ENCODE measurements at places on chromosomes 12 and 14. TPM values are rescaled to one million over a fixed set of nuclear protein-coding genes. Genes with fewer than 3 reads are reported as not detected.

Gene NEK9
- 56.5 TPM for total RNA-seq

Gene HOXC9
- not detected for total RNA-seq

- H3K36me3 ChIP-seq = peaks cover 4% of the 10 kb centered on the region
- H3K27ac ChIP-seq = no peak overlapping the region
- DNase-seq = peak; percentile 27
- H3K27me3 ChIP-seq = no peaks in the 10 kb centered on the region
Measured at GRCh38 chr12:3087758-3088650, 10.8 kb downstream of the TSPAN9 start.

GRCh38 chr12:91880528-91880927, 265.1 kb downstream of the BTG1 start:
- no peaks in the 10 kb centered on the region for H3K36me3 ChIP-seq
- no peaks in the 10 kb centered on the region for H3K27me3 ChIP-seq
- no peak for DNase-seq
- H3K4me1 ChIP-seq = no peaks in the 10 kb centered on the region
- H3K27ac ChIP-seq = no peak overlapping the region

GRCh38 chr14:23650506-23650905, 14.3 kb downstream of the DHRS2 start:
- no peaks in the 10 kb centered on the region for H3K4me1 ChIP-seq
- no peaks in the 10 kb centered on the region for H3K27me3 ChIP-seq
- DNase-seq = no peak

DNA sequence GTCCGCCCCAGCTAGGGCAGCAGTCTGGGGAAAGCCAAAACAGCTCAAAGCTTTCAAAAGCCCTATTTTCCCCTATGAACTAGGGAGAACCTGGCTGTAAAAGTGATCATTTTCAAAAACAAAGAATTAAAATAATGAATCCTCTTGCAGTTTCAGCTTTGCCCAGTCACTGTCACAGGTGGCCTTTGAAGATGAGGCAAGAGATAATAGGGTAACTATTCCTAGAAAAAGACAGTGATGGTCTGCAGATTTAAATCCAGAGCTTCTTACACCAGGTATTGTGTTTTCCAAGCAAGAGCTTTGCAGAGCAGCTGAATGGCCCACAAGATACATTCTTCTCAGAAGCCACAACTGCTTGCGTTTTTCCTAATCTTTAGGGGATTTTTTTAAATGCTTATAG, 80.2 kb upstream of the NUDT4 start:
- H3K4me3 ChIP-seq = no peak overlapping the region
- H3K27me3 ChIP-seq = no peaks in the 10 kb centered on the region
- no peaks in the 10 kb centered on the region for H3K36me3 ChIP-seq
- no peak for DNase-seq
- no peaks in the 10 kb centered on the region for H3K4me1 ChIP-seq

DNA sequence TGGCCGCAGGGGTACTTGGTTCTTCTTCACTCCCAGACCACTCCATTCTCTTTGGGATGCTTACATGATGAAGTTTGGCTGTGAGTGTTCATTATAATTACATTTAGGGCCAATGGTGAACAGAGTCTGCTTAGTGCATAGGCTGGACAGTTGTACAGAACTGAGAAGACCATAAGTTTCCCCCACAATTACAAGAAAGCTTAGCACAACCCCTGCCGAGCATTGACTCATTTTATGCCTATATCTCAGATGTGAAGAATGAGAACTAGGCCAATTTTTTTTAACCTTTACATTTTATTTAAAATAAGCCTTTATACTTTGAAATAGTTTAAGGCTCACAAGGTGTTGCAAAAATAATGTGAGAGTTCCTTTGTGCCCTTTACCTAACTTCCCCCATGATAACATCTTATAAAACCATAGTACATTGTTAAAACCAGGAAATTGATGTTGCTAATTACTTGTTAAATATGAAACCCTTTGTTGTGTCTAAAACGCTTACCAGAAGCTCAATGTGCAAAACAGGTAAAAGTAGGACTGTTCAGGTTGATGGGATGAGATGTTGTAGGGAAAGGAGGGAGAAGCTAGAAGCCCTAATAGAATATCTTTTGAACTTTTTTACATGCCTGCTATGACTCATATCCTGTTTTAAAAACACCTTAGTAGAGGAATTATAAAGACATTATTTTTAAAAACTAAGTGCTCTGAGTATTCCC, 47.2 kb downstream of the ALDH1L2 start:
- H3K4me3 ChIP-seq = no peak overlapping the region
- H3K27me3 ChIP-seq = no peaks in the 10 kb centered on the region
- no peak overlapping the region for H3K27ac ChIP-seq
- DNase-seq = no peak

DNA sequence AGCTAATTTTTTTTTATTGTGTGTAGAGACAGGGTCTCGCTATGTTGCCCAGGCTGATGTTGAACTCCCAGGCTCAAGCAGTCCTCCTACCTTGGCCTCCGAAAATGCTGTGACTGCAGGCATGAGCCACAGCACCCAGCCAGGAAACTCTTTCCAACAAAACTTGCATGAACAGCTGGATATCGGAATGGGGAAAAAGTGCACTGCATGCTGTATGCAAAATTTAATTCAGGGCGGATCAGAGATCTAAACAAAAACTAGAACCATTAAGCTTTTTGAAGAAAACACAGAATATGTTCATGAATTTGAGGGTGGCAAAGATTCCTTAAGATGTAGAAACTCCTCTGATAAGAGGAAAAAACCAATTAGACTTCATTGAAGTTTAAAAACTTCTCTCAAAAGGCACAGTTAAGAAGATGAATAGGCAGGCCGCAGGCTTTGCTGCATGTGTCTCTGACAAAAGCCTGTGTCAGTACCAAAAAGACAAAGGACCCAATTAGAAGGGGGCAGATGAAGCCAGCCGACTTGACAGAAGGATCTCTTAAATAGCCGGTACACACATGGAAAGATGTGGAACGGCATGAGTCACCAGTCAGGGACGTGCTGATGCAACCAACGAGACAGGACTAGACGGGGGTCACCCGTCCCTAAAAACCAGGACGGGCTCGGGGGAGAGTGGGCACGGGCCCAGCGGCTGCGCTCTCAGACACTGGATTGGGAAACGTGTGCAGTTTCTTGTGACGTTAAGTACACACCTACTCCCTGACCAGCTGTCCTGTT, 34.8 kb upstream of the MMP17 start:
- no peak overlapping the region for H3K27ac ChIP-seq
- no peaks in the 10 kb centered on the region for H3K27me3 ChIP-seq
- no peak overlapping the region for H3K4me3 ChIP-seq
- no peak for DNase-seq
- no peaks in the 10 kb centered on the region for H3K4me1 ChIP-seq

Gene PTPRR
- 0.22 TPM for total RNA-seq

GRCh38 chr14:97164021-97164420, 366.8 kb downstream of the VRK1 start:
- H3K27ac ChIP-seq = no peak overlapping the region
- H3K36me3 ChIP-seq = peaks cover 6% of the 10 kb centered on the region
- no peaks in the 10 kb centered on the region for H3K27me3 ChIP-seq
- DNase-seq = no peak
- H3K4me1 ChIP-seq = no peaks in the 10 kb centered on the region

Gene FUT8
- total RNA-seq = 43.9 TPM

Gene SERPINA12
- not detected for total RNA-seq

GRCh38 chr12:113468365-113469223, 3.1 kb downstream of the LHX5 start:
- H3K4me3 ChIP-seq = peak overlapping the region; percentile 79
- peaks cover 97% of the 10 kb centered on the region for H3K27me3 ChIP-seq
- no peaks in the 10 kb centered on the region for H3K4me1 ChIP-seq
- H3K27ac ChIP-seq = no peak overlapping the region
- peak; percentile 78 for DNase-seq

DNA sequence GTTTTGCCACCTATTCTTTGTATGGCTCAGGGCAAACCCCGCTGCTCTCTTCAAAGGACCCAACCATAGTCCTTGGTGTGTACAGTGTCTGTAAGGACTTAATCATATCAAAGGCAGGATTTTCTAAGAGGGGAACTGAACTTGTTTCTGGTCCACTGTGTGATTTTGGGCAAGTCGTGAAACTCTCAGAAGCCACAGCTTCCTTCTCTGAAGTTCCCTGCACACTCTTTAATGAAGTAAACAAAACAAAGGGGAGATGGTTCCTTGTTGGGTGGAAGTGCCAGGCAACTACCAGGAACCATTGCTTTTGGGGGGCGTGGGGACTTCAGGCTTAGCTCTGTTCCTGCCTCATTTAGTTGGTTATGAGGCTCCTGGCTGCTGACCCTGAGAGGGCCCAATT, 152.4 kb downstream of the VRK1 start:
- H3K27ac ChIP-seq = no peak overlapping the region
- no peak overlapping the region for H3K4me3 ChIP-seq
- H3K36me3 ChIP-seq = peaks cover 2% of the 10 kb centered on the region
- H3K4me1 ChIP-seq = no peaks in the 10 kb centered on the region
- H3K27me3 ChIP-seq = no peaks in the 10 kb centered on the region

Gene SERPINA9
- total RNA-seq = not detected

DNA sequence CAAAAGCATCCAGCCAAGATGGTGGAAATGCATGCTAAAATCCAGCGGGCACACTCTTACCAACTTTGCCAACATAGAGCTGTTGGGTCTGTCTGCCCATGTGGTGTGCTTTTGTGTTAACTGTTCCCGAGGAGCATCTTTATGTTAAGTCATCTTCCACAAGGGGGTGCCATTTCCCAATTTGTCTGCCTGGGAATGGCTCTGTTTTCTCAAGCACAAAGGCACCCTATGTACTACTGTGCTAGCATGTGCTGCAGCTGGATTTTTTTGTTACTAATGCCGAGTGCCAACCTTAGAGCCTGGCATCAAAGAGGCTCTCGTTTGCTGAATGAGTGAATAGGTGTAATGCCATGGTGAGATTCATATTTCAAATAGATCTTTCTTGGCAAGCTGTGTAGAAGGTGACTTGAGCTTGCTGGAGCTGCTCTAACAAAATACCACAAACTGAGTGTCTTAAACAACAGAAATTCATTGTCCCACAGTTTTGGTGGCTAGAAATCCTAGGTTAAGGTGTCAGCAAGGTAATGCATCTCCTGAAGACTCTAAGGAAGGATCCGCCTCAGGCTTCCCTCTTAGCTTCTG, 74.3 kb downstream of the TRHDE start:
- H3K4me1 ChIP-seq = peaks cover 5% of the 10 kb centered on the region
- no peaks in the 10 kb centered on the region for H3K27me3 ChIP-seq
- no peaks in the 10 kb centered on the region for H3K36me3 ChIP-seq

Gene KCNA5
- total RNA-seq = 0.09 TPM

Gene ZNF839
- total RNA-seq = 10.4 TPM

Gene SCN8A
- 15.2 TPM for total RNA-seq

Gene NPFF
- total RNA-seq = not detected

Gene SDS
- 0.13 TPM for total RNA-seq

Gene OTOGL
- total RNA-seq = 0.11 TPM

DNA sequence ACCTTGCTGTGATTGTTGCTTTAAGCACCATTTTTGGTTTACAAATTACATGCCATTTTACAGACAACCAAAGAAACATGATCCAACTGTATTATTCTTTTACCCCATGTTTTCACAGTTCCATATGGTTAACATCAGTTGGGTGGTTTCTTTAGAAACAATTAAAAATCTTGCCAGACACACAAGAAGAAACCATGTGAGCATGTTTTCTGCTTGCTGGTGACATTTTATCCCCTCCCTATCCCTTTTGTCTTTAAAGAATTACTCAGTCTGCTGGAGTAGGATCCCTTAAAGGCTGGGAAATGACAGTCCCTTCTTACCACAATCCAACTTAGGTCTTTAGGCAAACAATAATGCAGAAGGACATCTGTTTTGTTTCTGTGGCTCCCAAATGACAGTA, 121.8 kb upstream of the PLXNC1 start:
- H3K27ac ChIP-seq = no peak overlapping the region
- H3K27me3 ChIP-seq = no peaks in the 10 kb centered on the region
- no peaks in the 10 kb centered on the region for H3K4me1 ChIP-seq
- peaks cover 5% of the 10 kb centered on the region for H3K36me3 ChIP-seq
- H3K4me3 ChIP-seq = no peak overlapping the region

Gene GPR68
- 0.33 TPM for total RNA-seq

GRCh38 chr12:5780536-5780935, 164.5 kb downstream of the ANO2 start:
- H3K36me3 ChIP-seq = no peaks in the 10 kb centered on the region
- H3K4me3 ChIP-seq = no peak overlapping the region
- no peak overlapping the region for H3K27ac ChIP-seq
- no peaks in the 10 kb centered on the region for H3K27me3 ChIP-seq
- no peaks in the 10 kb centered on the region for H3K4me1 ChIP-seq
- DNase-seq = no peak

GRCh38 chr12:48028541-48029431, 24.5 kb upstream of the COL2A1 start:
- no peaks in the 10 kb centered on the region for H3K36me3 ChIP-seq
- no peaks in the 10 kb centered on the region for H3K4me1 ChIP-seq
- peaks cover 78% of the 10 kb centered on the region for H3K27me3 ChIP-seq
- DNase-seq = no peak
- H3K27ac ChIP-seq = no peak overlapping the region

Gene FGF23
- total RNA-seq = 0.24 TPM

Gene GLT1D1
- total RNA-seq = 7.0 TPM

- H3K4me1 ChIP-seq = peaks cover 2% of the 10 kb centered on the region
- H3K27ac ChIP-seq = no peak overlapping the region
- H3K36me3 ChIP-seq = no peaks in the 10 kb centered on the region
- no peak overlapping the region for H3K4me3 ChIP-seq
Measured at GRCh38 chr12:51905471-51906429, 1.6 kb upstream of the ACVRL1 start.

DNA sequence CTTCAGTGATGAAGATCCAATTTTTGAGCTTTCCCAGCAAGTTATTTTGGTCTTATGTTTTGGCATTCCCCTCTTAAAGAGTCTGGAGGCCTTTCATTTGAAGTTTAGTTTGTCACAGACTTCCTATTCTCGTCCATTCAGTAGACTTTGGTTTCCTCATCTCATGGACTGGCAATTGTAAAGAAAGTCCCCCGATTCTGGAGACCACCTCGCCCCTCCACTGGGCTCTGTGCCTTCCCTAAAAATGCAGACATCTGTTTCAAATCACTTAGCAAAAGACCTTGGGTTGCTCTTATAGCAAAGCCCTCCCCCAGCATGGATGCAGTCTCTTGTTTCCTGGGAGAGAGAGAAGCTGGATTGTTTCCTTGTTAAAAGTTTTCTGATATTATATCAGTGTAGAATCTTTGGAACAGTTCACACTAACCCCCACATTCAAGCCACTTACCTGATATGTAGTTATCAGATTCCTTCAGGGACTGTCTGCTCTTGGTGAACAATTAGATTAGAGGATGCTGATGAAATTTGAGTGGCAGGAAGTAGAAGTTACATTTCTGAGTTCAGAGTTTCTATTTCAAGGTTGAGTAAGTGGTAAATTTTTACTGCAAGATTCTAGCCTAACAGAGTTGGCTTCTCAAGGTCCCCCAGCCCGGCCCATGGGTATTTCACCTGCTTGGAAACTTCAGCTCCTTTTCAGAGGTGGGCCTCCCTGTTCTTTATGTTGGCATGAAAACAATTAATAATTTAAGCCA, 56.3 kb downstream of the PLXNC1 start:
- H3K27ac ChIP-seq = no peak overlapping the region
- H3K36me3 ChIP-seq = peaks cover 10% of the 10 kb centered on the region
- no peaks in the 10 kb centered on the region for H3K27me3 ChIP-seq
- H3K4me1 ChIP-seq = peaks cover 7% of the 10 kb centered on the region
- H3K4me3 ChIP-seq = no peak overlapping the region
